Spinal cord (tissue), 10 donors: ENCODE measurements at places on chromosomes 3 and 15.

DNA sequence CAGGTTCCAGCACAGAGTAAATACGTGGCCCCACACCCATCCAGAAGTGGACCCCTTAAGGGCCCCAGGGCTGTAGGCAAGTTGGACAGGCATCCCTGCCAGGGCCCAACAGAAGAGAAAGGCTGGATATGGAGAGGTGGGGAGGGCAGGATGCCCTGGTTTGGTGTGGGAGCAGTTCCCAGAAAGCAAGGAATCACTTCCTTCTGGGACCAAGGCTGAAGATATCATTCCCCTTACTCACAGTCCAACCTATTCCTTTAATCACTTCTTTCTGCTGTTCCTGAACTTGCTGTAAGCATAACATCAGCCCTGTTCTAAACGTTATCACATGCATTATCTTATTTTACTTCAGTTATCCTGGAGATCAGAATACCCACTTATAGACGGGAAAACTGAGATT is 6.1 kb upstream of the MESP2 start:
- no peak for DNase-seq

GRCh38 chr15:96153929-96154328 is 176.6 kb upstream of the NR2F2 start:
- no peak for DNase-seq

DNA sequence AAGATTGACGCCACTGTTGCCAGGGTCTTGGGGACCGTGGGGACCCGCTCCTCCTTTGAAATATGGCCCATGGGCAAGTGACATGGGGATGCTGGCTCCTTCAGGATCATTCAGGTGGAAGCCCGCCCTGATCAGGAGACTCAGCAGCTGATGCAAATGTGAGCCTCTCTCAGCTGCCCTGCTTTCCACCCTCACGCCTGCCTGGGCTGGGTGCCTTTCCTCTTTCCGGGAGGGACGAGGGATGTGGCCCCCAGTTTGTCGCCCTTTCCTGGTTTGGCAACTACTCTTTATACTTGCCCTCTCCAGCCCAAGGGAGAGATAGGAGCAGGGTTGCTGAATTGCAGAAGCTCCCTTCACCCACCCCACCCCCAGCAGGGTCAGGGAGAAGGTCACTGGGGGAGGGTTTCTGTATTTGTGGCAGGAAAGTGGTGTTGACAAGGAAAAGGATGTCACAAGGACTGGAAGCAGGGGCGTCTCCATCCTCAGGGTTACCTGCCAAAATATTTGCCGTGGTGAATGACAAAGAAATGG is 21.8 kb downstream of the DNASE1L3 start:
- DNase-seq, result no peak

DNA sequence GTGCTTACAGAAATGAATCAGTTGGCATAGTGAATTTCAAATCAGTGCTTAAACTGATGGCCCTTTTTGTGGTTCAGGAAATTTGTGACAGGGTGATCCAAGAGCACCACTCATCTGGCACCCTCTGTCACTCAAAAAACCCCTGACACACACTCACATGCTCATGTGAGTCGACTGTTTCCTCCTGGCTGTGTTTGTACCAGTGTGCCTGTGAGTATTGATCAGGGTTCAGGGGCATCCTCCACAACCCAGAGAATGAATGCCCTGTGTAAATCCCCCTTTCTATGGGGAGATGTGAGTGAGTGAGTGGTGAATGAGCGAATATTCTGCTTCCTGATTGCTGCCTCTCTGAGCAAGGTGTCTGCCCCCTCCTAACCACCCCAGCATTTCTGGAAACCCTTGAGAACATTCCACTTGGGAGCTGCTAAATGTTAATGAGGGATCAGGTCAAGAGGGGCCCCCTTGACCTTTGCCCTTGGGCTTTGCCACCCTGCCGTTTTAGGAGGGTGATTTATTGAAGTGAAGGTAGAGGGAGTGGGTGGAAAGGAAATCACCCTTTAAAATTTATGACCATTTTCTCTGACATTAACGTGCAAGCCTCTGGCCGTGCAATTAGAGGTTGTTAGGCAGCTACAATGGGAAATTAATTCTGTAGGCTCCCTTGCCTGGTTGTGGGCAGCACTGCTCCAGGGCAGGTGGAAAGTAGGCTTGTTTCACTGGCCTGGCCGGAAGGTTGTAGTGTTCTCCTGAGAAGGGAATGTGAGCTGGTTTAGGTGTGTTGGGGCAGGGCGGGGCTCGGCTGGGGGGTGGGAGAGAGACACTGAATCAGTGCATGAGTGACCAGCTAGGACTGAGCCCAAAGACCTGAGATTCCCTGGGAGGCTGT is 87.2 kb downstream of the SLCO3A1 start:
- no peak for DNase-seq

GRCh38 chr15:77851691-77852090 is 219.0 kb upstream of the LINGO1 start:
- peak; percentile 71 for DNase-seq

DNA sequence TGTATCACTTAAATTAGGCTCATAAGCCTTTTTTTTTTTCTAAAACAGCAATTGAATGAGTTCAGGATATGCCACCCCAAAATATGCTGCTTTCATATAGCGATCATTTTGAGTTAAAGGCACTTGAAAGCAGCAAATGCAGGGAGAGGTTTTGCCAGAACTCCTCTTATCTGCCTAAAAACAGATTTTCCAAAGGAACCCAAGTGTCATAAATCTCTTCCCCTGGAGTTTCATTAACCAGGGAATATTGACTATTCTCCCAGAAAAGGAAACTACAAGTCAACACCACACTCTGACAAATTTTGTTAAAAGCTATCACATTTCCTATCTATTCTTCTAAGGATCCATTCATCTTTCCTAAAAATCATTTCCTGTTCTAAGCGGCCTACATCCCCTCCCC is 11.3 kb downstream of the DNAAF4 start:
- DNase-seq, result no peak

DNA sequence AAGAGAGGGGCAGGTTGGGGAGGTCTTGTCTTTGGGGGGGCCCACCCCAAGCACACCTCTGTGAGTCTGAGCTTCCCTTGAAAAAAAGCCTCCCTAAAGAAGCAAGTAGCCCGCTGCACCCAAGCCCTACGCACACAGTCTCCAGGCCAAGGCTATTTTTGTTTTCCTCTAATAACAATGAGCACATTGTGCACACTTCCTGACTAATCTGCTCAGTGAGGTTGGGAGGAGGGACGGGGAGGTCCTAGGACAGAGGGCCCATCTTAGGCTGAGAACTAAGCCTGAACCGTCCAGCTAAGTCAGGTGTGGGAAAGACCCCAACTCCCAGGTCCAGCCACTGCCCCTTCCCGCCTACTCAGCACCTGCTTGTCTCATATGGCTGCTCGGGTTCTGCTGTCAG is 87.2 kb downstream of the HMG20A start:
- peak; percentile 69 for DNase-seq

- DNase-seq, result no peak
Observed at GRCh38 chr3:66220066-66220465, 735 bp upstream of the SLC25A26 start.

DNA sequence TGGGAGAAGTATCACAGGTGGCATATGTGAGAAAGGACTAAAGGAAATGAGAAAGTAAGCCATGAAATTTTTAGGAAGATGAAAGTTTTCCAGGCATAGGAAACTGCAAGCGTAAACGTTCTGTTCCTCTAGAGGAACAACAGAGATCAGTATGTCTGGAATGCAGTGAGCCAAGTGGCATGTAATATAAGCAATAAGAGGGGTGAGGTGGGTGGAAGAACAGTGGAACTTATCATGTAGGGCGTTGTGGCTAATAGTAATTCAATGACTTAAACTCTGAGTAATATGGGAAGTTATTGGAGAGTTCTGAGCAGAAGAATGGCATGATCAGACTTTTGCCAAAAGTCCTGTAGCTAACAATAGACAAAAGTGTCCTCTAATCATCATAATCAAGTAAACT is 902.9 kb downstream of the EPHA3 start:
- DNase-seq, result no peak

DNA sequence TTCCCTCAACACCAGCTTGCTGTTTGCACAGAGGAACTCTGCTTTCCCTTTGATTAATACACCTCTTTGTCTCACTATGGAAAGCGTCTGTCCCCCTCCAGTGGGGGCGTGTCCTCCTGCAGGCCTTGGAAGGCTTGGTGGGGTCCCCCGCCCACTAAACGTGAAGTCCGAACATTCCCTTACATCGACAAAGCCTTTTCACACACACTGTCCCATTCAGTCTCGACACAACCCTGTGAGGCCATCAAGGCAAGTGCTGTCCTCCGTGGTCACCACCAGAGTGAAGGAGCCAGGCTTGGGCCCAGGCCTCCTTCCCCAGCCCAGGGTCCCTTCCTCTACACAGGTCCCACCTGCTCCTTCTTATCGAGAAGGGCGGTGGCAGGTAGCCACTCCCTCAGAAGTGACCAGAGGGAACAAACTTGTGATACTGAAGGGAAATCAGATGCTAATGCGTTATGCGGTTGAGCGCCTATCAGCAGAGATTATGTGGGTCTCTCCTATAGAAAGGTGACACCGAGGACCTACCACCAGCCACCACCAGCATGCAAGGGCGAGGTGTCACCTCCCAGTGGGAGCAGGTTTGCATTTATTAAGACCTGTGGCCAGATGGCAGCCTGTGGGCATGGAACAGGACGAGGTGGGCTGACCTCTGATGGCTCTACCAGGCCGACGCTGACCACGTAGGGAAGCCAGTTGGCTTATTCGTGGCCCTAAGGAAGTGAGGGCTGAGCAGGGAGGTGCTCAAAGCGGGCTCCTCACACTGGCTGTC is 6.6 kb downstream of the NRROS start:
- DNase-seq, result no peak

- no peak for DNase-seq
Observed at GRCh38 chr3:5729852-5730251, 542.3 kb downstream of the EDEM1 start.

DNA sequence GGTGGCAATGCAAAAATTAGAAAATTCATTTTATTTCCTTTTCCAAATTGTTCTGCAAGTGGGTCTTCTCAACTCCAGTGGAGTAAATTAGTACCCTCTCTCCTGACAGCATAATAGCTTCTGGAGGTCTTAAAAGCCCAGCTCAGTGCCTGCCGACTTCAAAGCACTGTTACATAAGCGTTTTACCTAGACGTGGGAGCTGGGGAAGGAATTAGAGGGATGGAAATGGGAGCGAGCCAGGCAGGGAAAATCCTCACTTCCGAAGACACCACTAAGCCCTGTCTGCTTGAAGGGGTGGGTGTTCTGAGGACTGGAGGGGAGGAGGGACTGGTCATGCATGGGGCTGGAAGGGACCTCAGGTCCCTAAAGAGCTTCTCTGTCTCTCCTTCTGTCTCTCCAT is 77.2 kb upstream of the SLC6A1 start:
- DNase-seq, result peak; percentile 11

- DNase-seq, result no peak
Observed at GRCh38 chr3:14405360-14406238, 3.2 kb downstream of the SLC6A6 start.

DNA sequence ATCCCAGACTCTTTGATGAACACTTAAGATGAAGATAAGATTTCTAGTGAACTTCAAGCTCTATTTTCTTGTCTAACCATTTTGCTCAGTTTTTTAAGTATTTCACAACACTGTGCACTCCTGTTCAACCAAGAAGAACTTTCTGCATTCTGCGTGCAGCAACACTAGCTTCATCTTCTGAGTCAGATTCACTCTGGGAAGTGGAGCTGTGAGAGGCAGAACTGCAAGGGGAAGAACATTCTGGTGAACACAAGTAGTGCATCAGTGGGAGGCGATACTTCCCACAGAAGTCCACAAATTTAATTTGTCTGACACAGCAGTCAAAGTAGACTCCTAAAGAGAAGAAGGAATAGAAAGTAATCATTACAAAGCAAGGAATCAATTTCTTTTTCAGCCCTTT is 18.1 kb downstream of the LRRC58 start:
- DNase-seq, result no peak

DNA sequence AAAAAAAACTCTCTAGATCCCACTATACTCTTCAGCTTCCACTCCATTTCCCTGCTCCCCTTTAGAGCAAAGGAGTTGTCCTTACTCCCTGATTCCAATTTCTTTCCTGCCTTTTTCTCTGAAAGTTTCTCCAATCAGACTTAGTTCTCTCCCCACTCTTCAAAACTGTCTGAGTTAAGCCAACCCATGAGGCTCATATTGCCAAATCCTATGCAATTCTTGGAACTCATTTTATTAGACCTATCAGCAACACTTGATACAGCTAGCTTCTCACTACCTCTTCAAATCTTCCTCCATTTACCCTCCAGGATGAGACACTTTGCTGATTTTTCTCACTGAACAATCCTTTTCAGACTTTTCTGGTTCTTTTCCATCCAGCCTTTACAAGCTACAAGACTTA is 233.1 kb downstream of the THRB start:
- DNase-seq, result no peak

DNA sequence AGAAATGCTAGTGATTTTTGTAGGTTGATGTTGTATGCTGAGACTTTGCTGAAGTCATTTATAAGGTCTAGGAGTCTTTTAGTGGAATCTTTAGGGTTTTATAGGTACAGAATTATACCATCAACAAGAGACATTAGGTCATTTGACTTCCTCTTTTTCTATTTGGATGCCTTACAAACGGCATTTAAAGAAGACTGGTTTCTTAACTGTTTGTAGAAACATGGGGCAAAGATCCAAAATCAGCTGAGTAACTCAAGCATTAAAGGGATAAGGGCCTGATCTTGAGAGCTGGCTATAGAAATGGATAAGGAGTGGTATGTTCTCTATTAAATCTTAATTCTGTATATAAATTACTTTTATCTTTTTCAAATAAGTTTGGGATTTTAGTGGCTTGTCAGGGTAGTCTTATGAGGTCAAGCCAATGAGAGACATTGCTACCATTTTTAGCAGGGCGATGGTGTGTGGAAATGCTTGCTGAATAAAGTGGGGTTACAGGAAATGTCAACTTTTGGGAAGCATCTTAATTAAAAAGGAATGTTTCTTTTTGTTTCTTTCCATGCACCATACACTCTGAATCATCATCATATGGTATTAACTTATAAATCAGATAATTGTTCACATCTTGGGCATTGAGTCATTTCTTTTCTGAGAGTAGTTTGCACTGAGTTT is 197.7 kb upstream of the GBE1 start:
- DNase-seq, result no peak
